ENCODE measurements at places on chromosomes 3 and 15. TPM values are rescaled to one million over a fixed set of nuclear protein-coding genes. Genes with fewer than 3 reads are reported as not detected.

GRCh38 chr3:143171141-143171980 lies 51.8 kb downstream of the CHST2 start:
- no peak for DNase-seq

GRCh38 chr15:91925794-91926193 lies 72.3 kb downstream of the SLCO3A1 start:
- no peak for DNase-seq

GRCh38 chr3:20916951-20917606 lies 731.1 kb upstream of the SGO1 start:
- DNase-seq, result no peak

GRCh38 chr15:40891810-40892446 lies 2.3 kb upstream of the VPS18 start:
- no peak for DNase-seq

- DNase-seq, result no peak
Measured at GRCh38 chr15:78620527-78621421, at the start of gene CHRNA3. Gene CHRNA3, minus strand, starts transcription at chr15:78620996. Its CDS starts 202 bp downstream, at chr15:78620794.

GRCh38 chr3:71859123-71859519 lies 74.2 kb upstream of the PROK2 start:
- no peak for DNase-seq

DNA sequence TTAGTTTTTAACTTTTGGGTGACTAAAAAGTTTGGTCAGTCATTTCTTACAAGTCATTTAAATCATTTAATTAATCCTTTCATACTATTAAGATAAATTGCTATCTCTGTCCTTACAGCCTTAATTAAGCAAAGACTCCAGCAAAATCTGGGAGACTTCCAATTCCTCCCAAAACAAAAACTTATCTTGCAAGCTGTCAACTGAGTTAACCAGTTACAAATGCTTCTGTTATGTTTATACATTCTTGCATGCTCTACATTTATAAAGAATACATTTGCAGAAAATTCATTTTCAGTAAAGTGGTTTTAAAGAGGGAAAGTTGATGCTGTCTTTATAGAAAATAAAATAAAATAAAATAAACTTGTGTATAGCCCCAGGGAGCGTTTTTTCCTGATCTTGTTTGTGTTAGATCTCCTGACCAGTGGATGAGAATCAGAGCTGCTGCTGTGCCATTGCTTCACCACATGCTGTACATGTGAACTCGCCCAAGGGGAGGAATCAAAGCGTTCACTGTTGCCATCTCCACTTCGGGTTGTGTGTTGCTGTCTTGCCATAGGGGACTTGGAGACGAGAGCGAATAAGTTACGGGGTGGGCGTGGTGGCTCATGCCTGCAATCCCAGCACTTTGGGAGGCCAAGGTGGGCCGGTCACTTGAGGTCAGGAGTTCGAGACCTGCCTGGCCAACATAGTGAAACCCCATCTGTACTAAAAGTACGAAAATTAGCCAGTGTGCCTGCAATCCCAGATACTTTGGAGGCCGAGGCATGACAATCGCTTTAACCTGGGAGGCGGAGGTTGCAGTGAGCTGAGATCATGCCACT lies 5.5 kb downstream of the CCR4 start:
- no peak for DNase-seq

GRCh38 chr3:121809249-121809648 lies 25.6 kb downstream of the IQCB1 start:
- no peak for DNase-seq

GRCh38 chr3:17233398-17233800 lies 348.6 kb downstream of the PLCL2 start:
- DNase-seq, result no peak

DNA sequence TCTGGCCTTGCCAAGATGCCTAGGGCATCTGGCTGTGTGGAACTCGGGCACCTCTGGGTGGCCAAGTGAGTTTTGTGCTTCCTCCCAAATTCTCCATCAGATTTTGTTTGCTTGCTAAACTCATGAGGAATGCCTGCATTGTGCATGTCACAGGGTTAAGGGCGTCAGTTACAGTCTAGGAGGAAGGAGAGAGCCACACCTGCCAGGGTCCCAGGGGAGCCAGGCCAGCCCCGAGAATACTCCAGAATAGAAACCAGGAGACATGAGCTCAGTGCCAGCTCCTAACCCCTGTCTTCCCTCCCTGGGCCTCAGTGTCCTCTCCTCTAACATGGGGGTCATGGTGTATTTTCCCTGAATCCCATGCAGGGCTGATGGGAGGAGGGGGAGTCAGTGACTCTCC lies 22.0 kb upstream of the SKOR1 start:
- no peak for DNase-seq

- no peak for DNase-seq
Measured at GRCh38 chr3:150344079-150344759, 63.9 kb upstream of the TSC22D2 start.

Gene PLA2G4D
- total RNA-seq, result not detected

Gene TMEM158
- 1.2 TPM for total RNA-seq

Gene TNFSF10
- 15.7 TPM for total RNA-seq

Gene EOMES
- 2.1 TPM for total RNA-seq

Gene KAT2B
- total RNA-seq, result 78.5 TPM

Gene ARPP21
- total RNA-seq, result not detected

Gene ZFYVE19
- 23.2 TPM for total RNA-seq

All from heart left ventricle (tissue), 16 donors.